ENCODE measurements at places on chromosomes 6 and 20.
A peak's percentile ranks its signal among the peaks of the same experiment; 100 is the strongest.

DNA sequence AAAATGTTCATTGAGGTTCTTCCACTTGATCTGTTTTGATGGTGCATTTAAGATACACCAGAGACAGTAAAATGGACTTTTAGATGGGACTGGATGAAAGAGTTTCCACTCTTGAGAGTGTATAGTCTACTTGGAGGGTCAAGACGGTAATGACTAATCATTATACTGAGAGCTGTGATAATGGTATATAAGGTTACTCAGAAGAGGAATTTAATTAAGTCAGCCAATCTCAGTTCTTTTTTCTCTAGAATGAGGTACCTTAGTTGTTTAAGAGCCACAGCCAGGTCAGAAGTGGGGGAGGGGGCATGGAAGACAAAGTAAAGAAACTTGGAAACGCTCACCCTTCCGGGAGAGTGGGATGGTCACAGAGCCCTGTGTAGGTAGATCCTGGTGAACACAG lies 123.9 kb downstream of the MAP3K4 start:
- ATAC-seq: peak; percentile 68

GRCh38 chr20:2698912-2699311 lies 6.3 kb downstream of the EBF4 start:
- no peak for ATAC-seq

DNA sequence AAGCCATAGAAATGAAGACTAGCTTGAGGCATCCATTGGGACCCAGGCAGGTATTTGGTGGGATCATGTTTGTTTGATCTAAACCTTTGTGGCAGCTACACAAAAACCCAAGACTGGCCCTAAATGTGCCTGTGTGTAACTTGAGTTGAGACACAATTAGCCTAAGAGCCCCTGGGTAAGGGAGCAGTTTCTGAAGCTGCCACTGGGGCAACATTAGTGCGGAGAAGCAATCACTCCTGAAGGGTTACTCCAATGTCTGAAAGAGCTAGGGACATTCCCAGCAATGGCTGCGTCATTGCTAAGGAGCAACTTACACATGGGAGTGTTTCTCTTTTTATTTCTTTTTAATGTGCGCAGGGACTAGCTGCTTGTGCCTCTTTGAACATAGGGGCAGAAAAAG lies 67.9 kb upstream of the EEF1E1 start:
- no peak for ATAC-seq

DNA sequence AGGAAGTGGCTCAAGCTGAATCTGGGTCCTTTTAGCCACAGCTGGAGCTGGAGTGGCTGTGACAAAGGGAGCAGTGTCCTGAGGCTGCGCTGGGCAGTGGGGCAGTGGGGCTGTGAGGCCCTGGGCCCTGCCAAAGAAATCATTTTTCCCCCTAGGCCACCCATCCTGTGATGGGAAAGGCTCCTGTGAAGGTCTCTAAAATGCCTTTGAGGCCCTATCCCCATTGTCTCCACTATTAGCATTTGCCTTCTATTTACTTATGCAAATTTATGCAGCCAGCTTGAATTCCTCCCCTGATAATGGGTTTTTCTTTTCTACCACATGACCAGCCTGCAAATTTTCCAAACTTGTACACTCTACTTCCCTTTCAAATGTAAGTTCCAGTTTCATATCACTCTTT lies 539.2 kb downstream of the MEI4 start:
- ATAC-seq: no peak

- no peak for ATAC-seq
These were observed 167.2 kb downstream of the LINC00237 start for GRCh38 chr20:20939006-20939405.

GRCh38 chr6:11236076-11236750 lies 3.7 kb upstream of the NEDD9 start:
- ATAC-seq: peak; percentile 49

DNA sequence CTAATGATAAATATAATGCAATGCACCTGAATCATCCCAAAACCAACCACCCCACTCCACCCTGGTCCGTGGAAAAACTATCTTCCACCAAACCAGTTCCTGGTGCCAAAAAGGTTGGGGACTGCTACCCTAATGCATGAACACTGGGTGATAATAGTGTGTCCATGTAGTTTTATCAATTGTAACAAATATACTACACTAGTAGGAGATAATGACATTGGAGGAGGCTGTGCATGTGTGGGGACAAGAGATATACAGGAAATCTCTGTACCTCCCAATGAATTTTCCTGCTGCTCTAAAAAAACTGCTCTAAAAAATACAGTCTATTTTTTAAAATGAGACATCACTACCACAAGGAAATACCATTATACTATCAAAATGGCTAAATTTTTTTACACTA lies 20.5 kb downstream of the CEP85L start:
- ATAC-seq: no peak

DNA sequence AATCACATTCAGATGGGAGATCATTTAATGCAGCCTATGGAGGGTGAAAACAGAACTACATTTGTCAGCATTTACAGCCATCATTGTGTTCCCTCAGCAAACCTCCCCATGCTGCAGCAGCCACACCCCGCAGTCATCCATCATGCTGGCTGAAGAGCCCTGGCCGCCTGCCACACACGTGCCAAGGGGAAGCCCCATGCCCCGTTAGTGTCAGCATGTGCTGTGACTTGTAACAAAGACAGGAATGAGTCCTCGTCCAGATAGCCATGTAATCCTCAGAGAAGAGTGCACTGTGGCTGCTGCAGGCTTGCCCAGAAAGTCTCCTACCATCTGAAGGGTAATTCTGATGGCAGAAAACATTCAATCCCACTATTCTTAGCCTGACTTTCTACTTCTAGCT lies 1097.8 kb downstream of the KIF16B start:
- peak; percentile 44 for ATAC-seq

- ATAC-seq: no peak
These were observed 83.3 kb downstream of the HIVEP2 start for GRCh38 chr6:142861711-142862110.

DNA sequence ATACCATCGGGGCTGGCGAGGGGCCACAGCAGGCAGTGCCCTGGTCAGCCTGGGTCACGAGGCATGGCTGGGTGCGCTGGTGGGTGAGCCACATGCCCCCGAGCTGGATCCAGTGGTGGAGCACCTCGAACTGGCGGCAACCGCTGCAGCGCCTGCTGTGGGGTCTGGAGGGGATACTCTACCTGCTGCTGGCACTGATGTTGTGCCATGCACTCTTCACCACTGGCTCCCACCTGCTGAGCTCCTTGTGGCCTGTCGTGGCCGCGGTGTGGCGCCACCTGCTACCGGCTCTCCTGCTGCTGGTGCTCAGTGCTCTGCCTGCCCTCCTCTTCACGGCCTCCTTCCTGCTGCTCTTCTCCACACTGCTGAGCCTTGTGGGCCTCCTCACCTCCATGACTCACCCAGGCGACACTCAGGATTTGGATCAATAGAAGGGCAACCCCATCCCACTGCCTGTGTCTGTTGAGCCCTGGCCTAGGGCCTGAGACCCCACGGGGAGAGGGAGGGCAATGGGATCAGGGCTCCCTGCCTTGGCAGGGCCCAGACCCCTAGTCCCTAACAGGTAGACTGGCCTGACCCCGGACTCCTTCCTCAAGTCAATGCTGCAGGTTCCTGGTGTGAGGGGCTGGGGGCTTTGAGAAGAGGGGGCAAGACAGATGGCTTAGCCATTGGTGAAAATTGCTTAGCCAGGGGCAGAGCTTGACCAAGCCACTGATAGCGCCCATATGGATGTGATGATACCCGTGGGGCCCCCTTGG lies 598 bp downstream of the TMEM239 start:
- peak; percentile 25 for ATAC-seq

DNA sequence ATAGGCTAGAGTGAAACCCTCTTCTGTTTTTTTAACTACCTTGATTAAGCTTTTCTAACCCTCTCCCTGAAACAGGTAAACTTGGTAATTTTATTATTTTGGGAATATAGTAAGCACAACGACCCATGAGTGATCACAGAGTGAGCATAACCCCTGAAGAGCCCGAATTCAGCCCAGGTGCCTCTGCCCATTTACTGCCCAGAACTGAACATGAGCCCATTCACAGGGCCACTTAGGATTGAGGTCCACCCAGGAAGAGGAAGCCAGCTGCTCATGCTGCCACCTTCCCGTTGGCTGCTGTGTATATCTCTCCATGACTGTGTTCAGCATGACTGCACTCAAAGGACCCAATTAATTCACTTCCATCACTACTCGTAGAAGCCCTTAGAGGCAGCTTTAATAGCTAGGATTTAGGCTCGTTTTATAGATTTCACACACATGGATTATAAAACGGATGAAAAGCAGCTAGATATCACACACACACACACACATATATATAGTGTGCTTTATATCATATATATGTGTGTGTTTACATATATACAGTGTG lies 8.3 kb upstream of the PDE10A start:
- ATAC-seq: no peak

DNA sequence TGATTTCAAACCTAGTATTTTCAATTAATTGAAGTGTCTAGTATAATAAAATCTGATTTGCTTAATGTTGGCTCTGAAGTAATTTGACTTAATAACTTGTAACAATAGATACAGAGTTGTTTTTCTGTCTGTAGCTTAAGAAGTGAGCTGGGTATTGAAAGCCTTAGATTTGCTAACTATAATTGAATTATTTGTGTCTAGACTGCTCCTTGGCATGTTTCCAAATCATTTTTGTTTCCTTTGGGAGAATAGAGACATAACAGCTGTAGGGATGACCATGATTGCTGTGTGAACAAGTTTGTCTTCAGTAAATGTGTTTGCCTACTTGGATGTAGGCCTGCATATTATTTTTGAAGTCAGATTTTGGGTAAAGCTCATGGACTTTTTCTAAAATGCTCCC lies 115.4 kb downstream of the SCAF8 start:
- no peak for ATAC-seq

GRCh38 chr6:68638230-68638900 lies 3.3 kb downstream of the ADGRB3 start:
- no peak for ATAC-seq

- no peak for ATAC-seq
These were observed 38.7 kb downstream of the KAT14 start for GRCh38 chr20:18176318-18176785.

DNA sequence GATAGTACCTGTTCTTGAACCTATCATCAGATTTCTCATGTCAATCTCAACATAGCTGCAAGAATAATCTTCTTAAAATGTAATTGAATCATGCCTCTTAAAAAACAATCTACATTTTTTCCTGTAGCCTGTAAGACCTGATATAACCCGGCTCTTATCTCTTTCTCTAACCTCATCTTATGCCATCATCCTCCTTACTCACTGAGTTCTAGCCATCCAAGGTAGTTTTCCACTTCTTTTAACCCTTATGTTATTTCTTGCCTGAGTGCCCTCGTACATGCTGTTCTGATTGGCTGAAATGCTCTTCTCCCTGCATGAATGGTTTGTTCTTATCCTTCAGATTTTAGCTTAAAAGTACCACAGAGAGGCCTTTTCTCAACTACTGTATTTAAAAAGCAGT lies 16.4 kb downstream of the SLC17A5 start:
- ATAC-seq: no peak

DNA sequence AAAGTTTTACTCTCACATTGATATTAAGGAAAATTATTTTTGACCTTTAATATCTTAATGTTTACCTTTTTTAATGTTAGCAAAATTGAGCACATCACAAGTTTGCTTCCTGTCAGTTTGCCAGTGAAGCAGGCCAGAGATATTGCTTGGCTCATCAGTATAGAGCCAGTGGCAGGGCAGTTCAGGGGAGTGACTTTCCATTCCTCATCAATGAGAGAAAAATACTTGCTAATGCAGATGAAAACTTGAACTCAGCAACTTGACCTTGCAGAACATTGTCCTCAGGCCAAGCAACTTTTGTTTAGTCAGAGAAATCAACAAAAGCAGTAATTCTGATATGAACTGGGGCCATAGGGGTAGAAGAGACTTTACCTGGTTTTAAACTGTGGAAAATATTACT lies 6.9 kb downstream of the TAB2 start:
- ATAC-seq: no peak

DNA sequence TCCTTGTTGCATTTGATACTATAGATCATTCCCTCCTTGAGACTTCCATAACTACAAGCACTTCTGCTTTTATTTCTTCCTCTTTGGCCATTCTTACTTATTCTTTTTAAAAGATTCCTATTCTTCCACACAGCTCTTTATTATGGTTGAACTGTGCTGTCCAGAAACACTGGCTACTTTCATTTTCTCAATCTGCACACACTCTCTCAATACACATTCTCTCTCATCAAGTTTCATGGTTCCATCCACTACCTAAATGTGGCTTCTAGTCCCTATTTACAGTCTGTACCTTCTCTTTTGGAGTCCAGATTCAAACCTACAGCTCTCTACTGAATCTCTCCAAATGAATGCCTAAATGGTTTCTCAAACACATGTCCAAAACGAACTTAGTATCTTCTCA lies 214.3 kb upstream of the RSPO3 start:
- no peak for ATAC-seq

DNA sequence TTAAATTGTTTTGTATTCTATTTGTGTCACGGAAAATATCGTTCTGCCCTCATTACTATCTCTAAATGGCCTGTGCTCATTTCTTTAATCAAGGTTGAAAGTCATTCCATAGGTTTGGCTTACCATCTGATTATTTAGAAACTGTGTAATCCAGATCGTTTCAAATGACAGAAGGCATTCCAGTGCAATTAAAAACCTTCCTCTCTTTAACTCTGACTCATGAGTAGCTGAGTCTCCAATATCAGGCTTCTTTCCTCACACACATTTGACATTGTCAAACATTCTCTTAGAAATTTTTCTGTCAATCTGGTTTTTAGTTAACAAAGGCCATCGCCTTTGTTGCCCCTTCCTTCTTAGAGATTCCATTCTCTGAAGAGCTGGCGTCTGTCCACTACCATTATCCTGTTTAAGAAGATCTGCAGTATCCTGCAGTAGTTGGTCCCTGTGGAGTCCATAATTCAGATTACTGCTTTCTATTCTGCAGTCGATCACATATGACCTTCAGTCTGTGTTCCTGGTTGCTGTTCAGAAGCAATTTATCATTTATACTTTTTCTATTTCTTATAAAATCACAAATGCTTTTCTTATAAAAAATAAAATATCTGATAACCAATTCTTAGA lies 3.9 kb upstream of the TRDN start:
- no peak for ATAC-seq

- ATAC-seq: no peak
These were observed 81.8 kb upstream of the SPACA1 start for GRCh38 chr6:87965806-87966205.

GRCh38 chr6:71537717-71538116 lies 249.1 kb downstream of the OGFRL1 start:
- ATAC-seq: no peak

GRCh38 chr20:14948416-14948815 lies 611.0 kb upstream of the FLRT3 start:
- no peak for ATAC-seq
